GM23338 (cell line): ENCODE measurements at places on chromosomes 2 and 18.
A peak's percentile ranks its signal among the peaks of the same experiment; 100 is the strongest.

DNA sequence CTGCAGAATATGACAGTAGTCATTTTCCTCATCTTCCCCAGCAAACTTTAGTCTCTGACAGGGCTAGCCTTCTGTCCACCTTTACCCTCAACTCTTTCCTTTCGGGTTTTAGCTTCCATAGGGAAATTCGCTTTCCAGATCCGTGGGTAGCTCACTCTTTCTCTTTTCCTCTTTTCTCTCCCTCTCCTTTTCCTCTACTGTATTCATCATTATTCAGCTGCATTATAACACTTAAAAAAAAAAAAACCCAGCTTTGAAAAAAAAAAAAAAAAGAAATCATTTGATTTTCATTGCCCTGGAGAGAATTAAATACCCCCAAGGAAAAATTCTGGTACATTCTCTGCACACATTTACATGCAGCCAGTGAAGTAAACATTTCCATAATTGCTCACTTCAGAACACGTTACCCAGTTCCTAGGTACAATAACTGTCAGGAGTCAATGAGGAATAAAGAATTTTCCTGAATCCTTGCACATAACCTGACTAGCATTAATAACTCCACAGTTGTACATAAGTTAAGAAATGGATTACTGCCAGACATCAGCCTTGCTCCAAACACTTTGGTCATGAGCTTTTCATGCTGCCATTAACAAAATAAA lies 63.5 kb downstream of the ZNF521 start:
- DNase-seq = no peak

GRCh38 chr2:120884472-120885290 lies 149.0 kb downstream of the GLI2 start:
- DNase-seq = no peak

- peak; percentile 12 for DNase-seq
Measured at GRCh38 chr2:58055033-58055786, 8.6 kb downstream of the VRK2 start.

DNA sequence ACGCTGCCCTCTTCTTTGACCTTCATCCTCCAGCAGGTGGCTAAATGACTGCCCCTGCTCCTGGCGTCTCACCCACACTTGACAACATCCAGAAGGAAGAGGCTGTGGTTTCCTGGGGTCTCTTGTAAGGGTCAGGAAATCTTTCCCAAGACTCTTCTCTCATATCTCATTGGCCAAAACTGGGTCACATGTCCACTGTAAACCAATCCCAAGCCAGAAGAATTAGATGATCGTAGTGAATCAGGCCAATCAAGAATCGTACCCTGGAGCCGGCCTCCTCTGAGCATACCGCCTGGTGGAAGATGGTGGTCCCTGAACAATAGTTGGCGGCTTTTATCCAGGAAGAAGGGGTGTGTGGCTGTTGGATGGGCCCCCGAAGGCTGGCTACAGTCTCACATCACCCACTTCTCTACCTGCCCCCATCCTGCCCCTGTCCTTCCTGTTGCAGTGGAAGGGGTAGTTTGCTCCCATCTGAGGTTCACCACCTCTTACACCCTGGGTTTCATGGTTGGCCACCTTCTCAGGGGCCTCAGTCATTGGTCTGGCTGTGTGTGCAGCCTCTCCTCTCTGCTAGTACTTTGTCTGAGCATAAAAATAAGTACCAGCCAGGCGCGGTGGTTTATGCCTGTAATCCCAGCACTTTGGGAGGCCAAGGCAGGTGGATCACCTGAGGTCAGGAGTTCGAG lies 3.8 kb downstream of the SAG start:
- DNase-seq = no peak

DNA sequence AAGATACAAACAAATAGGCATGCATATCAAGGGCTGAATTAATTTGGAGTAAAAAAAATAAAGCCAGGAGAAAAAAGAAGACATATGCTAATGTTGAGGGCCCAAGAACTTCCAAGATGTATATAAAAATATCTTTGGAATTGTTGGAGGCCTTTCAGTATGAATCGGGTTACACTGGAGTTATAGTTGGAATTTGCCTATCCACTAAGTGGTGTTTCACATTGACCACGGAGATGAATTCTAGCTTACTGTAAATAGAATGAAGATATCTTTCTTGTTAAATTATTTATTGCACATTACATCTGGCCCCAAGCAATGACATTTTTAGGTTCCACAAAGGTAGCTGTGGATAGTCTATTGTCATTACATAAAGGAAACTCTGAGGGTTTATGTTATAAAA lies 38.5 kb upstream of the TRIB2 start:
- no peak for DNase-seq

GRCh38 chr2:38533757-38534545 lies 68.8 kb downstream of the HNRNPLL start:
- DNase-seq = no peak

DNA sequence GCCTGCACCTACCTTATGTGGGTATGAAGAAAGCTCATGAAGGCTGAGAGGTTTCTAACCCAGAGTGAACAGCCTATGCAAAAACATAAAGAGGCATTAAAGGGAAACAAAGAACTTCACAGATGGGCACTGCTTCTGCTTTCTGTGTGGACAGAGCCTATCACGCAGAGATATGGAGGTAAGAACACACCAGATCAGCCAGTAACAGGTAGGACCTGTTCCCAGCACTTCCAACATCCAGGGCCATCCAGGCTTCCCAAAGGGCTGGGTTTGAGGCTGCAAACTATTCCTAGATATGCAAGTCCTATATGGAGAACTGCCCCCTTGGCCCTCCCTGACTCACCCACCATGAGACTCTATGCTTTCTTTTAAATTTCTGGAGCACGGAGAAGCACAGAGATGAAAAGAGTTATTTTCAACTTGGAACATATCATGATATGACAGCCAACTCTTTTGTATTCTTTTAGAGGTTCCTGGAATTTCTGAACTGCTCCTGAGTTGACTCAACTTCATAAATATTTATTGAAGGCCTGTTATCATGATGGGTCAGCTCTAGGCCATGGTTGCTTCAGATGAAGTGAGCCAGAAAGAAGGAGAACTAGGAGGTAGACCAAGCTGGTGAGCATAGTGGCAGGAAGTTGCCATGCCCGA lies 77.4 kb upstream of the PPP1CB start:
- no peak for DNase-seq

GRCh38 chr2:231991664-231992063 lies 30.2 kb downstream of the DIS3L2 start:
- DNase-seq = no peak

GRCh38 chr18:80034068-80034851 lies at the start of gene RBFA:
RBFA (plus strand) TSS chr18:80034434; CDS start chr18:80034496, 62 bp downstream.
- peak; percentile 99 for DNase-seq

- DNase-seq = peak; percentile 90
Measured at GRCh38 chr2:43024515-43025011, 201.8 kb downstream of the ZFP36L2 start.

- peak; percentile 63 for DNase-seq
Measured at GRCh38 chr18:11785444-11786055, 65.7 kb upstream of the CHMP1B start.

DNA sequence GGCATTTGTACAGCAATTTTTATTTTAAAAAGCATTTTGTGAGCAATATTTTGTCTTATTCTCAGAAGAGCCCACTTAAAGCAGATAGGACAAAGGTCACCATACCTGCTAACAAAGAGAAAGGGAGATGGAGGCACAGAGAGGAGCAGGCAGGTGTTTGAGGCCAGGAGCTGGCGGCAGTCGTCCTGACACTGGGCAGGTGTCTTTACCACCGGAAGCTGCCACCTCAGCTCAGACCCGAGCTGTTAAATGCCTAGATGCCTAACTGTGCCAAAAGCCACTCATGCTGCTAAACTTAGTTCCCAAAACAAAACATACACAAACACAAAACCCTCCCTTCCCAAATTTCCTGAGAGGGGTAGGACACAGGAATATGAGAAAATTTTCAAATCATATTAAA lies 120.9 kb downstream of the CNTNAP5 start:
- no peak for DNase-seq

DNA sequence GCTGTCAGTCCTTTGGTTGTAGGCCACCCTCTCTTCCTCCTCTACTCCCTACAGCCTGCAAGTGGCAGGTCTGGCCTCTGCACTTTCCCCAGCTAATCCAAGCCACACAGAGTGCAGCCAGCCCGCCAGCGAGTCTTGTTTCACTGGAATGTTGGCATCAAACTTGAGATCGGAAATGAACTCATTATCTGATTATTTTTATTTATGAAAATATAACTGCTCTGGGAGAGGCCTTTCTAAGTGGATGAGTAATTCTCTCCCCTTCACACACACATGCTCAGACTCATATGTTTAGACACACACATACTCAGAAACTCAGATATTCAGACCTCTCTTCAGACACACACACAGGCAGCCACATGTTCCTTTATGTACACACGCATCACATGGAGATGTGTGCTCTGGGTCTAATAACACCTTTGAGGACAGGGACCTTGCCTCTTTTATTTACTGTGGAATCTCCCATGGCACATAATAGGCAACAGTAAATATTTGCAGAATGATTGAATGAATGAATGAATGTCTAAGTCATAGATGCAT lies 151.3 kb downstream of the ZFP36L2 start:
- no peak for DNase-seq

DNA sequence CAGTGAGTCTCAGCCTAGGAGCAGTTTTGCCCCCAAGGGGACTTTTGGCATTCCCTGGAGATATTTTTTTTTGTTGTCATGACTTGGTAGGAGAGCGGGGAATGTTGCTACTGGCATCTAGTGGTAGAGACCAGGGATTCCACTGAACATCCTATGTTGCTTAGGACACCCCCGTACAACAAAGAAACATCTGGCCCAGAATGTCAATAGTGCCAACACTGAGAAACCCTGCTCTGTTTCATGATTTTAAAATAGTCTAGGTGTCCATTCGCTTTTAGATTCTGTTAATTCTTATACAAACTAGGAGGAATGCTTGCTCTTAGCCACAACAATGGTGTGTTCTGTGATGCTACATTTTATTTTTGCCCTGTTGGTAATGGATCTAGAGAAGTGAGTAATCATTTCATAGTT lies 225.8 kb upstream of the SIX3 start:
- DNase-seq = peak; percentile 85

GRCh38 chr2:48483916-48484315 lies 46.0 kb upstream of the STON1 start:
- no peak for DNase-seq

DNA sequence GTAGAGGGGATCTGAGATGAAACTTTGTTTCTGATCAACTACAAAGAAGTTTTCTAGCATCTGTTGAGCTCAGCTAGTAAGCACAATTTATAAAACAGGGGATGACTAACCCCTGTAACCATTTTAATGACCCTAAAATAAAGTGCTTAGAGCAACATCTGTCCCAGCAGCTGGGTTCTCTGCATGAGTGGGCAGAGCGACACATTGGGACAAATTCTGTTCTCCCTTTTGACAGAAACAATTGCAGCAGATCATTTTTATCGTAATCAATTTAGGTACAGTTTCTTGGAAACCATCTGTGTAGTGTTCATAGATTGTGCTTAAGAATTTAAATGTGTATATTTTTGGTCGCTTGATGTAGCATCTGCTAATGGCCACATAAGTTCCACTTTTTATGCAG lies 678.0 kb downstream of the RNF144A start:
- DNase-seq = no peak

GRCh38 chr2:20181761-20182160 lies 43.2 kb downstream of the SDC1 start:
- no peak for DNase-seq

DNA sequence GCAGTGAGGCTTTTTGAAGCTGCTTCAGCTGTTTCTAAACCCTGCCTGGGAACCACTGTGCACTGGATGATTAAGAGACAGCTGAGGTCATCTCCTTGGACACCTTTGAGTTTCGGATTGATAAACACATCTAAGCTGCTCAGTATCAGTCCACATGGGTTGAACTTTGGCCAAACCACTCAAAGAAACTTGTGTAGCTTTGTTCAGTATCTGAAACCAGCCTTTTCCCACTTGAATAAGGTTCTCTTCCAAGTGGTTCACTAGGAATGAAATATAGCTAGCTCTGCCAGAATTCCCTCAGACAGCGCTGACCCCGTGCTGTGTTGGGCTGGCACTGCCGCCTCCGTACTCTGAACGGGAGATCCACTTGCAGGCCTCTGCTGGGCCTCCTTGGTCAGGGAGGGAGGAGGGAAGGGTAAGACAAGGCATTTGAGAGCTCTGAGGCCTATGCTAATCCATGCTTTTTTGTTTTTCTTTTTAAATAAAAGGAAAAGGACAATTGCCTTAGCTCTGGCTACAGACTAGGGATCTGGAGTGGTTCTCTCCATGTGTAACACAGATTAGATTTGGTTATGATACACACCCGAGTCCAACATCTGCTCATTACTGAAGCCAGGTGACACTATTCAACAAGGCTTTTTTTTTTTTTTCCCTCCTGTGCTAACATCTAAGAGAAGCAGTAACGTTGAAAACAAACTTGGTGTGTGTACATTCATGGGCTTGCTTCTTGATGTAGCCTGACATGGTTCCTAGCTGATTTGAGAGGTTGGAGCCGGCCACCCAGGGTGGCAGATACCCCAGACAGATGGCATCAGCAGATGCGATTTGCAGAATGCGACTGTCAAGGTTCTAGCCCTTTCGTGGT lies 67.7 kb downstream of the NCK2 start:
- DNase-seq = no peak

DNA sequence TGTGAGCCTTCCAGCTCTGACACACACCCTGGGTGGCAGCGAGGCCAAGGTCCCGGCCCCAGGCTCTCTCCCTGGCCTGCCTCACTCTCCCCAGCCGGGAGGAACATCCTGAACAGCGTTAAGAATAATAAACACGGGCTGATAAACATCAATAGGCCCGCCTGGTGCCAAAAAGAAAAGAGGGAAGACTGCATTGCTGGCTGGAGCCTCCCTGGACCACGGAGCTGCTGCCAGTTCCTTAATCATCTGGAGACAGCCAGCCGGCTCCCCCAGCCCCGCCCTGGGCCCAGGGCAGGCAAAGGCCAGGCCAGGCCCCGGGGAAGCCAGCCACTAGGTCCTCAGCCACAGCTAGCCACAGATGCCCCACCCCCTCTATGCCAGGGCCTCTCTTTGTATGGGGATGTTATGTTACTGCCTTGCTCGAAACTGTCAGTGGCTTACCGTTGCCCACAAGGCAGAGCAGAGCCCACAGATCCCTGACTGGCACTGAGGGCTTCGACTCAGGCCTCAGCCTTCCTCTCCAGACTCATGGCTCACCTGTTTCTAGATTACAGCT lies 293.7 kb downstream of the DYSF start:
- peak; percentile 15 for DNase-seq

DNA sequence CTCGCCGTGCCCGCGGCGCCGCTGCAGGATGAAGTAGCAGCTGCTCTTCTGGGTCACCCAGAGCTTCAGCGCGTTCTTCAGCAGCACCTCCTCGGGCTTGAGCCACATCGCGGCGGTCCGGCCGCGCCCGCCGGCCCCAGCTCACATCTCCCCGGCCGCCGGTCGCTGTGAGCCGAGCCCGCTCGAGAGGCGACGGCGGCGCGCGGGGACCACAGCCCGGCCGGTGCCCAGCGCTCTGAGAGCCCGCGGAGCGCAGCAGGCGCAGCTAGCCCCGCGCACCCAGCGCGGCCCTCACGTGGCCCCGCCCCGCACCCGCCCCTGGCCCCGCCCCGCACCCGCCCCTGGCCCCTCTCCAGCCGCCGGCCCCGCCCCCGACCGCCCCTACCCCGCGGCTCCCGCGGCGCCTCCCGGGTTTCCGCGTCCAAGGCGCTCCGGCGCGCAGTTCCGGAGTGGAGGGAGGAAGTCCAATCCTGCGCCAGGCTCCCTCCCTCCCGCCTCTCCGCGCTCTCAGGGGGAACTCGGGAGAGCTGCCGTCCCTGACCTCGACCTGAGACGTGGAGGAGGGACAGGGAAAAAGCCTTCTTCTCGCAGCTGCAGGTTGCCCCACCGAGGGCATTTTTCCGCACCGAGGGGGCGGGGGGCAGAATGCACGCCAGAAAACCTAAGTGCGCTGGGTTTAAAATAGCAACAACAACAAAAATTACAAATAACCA lies at the start of gene TBC1D8:
TBC1D8 (minus strand) TSS at position 237 of the 713 bp plus-strand sequence; CDS start at position 108, 129 bp downstream.
- DNase-seq = peak; percentile 91
